ENCODE measurements at places on chromosomes 1 and 21.
A peak's percentile ranks its signal among the peaks of the same experiment; 100 is the strongest.

GRCh38 chr1:119364640-119365039, 3.9 kb upstream of the HAO2 start:
- DNase-seq: no peak

DNA sequence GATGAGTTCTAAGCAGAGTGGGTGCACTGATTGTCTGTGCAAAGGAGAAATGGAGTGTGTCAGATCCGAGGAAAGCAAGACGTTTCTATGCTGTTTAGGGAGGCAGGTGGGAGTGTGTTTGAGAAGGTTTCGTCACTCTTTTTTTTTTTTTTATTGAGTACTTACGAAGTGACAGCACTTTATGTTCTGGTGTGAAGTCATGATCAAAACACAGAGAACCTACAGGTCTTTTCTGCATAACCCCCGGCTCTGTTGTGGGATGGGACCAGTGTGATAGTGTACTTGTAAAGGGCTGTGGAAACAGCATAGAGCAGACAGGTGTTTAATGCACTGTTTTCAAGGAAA, 26.7 kb downstream of the MIA3 start:
- peak; percentile 29 for DNase-seq

DNA sequence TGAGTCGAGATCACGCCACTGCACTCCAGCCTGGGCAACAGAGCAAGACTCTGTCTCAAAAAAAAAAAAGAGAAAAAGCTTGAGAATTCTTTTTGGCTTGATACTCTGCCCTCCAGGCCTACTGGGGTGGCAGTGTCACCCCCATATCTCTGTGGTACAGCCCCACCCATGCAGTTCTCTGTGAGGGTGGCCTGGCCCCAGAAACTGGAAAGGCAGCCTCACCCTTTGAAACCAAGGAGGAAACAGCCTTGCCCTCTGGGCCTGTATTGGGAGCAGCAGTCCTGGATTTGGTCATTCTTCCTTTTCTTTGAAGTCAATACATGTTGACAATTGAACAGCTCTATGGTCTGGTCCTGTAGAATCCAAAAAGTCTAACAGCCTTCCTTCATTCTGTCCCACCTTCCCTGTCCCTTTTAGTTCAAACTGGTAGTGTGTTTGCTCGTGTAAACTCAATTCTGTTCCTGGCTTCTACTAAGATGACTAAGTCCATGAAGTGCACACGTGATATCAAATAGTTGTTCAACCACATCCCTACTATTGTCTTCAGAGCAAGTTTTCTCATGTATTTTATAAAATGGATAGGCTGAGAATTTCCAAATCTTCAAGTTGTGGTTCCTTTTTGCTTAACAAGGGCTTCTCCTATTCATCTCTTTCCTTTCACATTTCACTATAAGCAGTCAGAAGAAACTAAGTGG, 13.2 kb downstream of the ST7L start:
- no peak for DNase-seq

DNA sequence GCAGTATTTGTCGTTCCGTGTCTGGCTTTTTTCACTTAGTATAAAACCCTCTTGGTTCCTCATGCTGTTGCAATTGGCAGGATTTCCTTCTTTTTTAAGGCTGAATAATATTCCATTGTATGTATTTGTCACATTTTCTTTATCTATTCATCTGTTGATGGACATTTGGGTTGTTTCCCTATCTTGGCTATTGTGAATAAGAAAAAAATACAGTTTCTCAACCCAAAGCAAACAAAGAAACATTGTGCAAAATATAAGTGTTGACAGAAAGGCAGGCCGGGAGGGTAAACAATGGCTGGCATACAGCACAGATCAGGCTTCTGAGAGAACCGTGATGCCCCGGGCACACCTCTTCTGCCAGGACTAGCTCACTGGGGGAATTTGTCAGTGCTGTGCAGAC, 26.9 kb downstream of the NENF start:
- DNase-seq: no peak

DNA sequence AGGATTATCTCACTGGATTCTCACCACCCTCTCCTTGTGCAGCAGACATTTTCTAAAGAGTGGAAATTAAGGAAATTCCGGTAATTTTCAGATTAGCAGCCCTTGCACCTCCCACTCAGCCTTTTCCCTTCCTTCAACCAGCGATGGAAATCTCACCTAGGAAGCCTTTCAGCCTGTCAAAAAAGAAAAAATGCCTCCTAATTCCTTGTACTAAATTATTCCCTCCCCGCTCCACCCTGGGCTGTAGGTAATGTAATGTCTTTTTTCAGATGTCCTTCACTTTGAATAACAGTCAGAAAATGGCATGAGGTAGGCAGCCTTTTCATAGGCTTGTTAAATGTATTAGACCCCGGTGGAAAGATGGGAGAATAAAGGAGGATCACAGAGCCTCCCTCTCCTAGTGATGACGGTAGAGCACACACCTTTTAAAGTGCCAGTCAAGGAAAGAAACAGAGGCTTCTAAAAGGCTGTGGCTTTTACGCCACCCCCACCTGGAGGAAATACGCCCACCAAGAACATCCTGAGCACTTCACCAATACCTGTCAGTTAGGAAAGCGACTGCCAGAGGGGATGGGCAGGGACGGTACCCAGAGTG, 62.8 kb upstream of the NEK2 start:
- no peak for DNase-seq

DNA sequence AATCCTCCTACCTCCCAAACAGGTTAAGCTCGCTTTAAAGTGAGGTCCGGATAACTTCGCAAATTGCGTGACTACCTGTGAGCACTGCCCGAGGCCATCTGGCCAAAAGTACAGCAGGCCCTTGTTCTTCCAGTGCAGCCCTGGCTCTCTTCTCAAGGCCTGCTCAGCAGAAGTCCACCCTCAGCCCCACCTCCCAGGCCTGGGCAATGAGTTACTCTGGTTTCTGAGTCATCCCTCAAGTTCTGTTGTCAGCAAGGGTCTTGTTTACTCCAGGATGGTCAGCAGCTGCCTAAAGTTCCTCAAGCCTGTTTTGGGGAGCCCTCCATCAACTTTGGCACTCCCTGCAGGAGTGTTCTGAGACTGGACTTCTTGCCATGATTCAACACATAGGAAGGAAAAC, 101.7 kb downstream of the BCAR3 start:
- no peak for DNase-seq

GRCh38 chr1:26597629-26598039, 68.1 kb downstream of the RPS6KA1 start:
- no peak for DNase-seq

DNA sequence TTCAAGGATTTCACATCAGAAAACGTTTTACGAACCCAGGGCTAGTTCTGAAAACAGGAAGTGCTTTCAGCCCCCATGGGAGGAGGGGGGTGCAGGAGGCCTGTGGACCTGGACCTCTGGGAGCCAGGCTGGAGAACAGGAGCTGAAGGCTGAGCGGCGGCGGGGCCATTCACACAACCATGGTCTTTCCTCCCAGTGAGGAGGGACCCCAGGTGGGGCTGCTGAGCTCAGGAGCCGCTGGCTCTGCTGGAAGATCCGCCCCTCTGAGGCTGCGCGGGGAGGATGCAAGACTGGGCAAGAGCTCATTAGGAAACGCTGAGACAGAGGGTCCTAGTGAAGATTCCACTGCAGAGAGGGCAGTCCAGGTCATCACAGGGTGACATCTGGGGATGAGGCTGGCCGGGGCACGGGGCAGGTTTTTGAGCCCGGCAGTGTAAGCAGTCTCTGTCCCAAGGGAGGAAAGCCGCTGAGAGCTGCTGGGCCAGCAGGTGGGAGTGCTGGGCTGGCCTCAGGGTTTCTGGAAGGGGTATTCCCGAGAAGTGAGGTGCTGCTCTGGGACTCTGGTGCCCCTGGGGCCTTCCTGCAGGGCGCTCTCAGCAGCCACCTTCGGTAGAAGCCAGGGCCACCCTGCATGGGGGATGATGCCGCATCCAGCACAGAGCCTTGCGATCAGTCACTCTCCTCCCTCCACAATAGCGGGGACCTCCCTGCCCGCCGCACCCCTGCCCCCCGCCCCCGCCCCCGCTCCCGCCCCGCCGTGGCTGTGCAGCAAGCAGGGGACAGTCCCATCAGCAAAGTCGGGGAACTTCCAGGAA, 7.5 kb downstream of the MX2 start:
- peak; percentile 24 for DNase-seq

GRCh38 chr1:188669728-188670382, 1807.8 kb downstream of the BRINP3 start:
- no peak for DNase-seq

GRCh38 chr1:117679868-117680267, 74.0 kb downstream of the TENT5C start:
- DNase-seq: no peak

- no peak for DNase-seq
These were observed 1636.8 kb downstream of the AMY1C start for GRCh38 chr1:105386489-105386888.

- DNase-seq: no peak
These were observed 9.0 kb downstream of the TGFBR3 start for GRCh38 chr1:91876781-91877573.

- no peak for DNase-seq
These were observed at the start of gene GBP3 for GRCh38 chr1:89022167-89022959. Gene GBP3, minus strand, starts transcription at chr1:89022866. Its CDS starts 2,145 bp downstream, at chr1:89020721.

DNA sequence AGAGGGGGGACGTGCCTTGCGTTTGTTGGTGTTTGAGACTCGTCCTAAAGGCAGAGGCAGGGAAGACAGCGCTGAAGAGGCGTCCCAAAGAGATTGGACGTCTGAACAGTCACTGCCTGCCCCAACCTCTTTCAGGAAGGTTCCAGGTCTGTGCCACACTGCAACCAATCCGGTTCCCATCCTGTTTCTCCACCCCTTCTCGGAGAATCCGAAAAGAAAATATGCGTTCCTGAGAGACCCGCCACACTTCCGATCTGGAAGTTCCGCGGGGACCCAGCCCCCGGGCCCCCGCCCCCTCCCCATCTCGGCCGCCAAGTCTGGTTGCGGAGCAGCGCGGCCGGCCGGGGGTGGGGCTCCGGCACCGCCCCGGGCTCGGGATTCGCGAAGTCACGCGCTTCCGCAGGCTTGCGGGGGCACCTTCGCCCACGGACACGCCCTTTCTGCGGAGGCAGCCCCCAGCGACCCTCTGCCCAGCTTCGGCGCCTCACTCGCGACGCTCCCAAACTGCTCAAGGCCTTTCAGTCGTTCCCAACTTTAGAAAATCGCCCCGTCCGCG, 124.5 kb upstream of the DPYD start:
- DNase-seq: no peak

DNA sequence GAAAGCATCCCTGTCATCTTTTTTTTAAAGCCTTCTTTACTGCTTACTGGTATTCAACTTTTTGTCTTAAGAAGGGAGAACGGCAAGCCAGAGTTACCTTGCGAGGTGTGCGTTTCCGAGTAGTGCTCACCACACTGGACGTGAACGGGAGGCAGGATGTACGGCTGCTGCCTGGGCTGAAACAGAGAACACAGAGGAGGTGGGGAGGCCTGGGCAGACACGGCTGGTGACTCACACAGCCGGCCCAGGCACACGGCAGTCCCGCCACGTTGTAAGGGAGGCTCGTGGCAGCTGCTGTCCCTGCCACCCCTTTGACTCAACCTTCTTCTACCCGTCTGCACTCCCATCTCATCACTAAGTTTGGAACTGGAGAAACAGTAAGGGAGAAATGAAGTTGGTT, 105.8 kb downstream of the SMYD2 start:
- DNase-seq: no peak

GRCh38 chr1:150053926-150054325, 13.7 kb upstream of the VPS45 start:
- no peak for DNase-seq

GRCh38 chr1:164720440-164721227, 161.7 kb downstream of the PBX1 start:
- DNase-seq: no peak

- no peak for DNase-seq
These were observed 2.7 kb upstream of the RAD54L start for GRCh38 chr1:46244656-46245371.

DNA sequence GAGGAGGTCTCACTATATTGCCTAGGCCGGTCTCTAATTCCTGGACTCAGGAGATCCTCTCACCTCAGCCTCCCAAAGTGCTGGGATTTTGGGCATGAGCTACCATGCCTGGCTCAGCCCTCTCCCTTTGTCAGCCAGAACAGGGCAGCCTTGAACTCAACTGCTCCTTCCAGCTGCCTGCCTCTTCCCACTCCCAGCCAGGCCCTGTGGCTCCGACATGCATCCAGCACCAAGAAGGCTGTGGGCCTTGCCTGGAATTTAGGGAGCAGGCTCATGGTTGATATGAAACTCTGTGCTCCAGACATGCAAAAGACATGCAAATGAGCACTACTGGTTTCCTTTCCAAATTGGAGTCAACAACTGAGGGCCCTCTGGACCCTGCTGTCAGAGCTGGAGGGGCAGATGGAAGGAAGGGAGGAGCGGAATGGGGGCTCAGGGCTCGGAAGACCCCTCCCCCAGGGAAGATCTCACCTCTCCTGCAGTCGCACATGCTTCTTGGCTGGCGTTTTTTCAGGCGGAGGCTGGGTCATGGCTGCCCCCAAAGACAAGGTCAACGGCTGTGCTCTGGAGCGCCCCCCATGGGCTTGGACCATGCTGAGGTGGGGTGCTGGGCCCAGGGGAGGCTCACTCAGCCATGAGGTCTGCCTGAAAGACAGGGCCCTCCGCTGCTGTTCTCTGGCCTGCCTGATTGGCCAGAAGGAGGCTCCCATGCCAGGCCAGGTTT, 1.4 kb downstream of the PTPN7 start:
- DNase-seq: no peak

DNA sequence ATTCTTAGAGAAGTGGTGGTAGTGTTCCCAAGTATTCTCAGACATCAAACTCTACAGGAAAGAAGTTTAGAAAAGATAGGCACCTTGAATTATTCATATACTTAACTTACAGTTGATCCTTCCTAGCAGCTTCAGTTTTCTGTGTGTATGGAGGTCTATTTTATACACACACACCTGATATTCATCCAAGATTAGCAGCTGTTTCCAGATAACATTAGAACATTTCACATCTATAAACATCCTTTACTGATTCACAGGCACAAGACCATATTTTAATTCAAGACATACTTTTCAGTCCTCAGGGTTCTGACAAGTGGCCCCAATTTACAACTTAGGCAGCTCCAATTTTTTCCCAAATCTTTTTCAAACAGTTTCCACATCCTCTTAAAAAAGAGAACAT, 287.8 kb upstream of the USP25 start:
- no peak for DNase-seq

DNA sequence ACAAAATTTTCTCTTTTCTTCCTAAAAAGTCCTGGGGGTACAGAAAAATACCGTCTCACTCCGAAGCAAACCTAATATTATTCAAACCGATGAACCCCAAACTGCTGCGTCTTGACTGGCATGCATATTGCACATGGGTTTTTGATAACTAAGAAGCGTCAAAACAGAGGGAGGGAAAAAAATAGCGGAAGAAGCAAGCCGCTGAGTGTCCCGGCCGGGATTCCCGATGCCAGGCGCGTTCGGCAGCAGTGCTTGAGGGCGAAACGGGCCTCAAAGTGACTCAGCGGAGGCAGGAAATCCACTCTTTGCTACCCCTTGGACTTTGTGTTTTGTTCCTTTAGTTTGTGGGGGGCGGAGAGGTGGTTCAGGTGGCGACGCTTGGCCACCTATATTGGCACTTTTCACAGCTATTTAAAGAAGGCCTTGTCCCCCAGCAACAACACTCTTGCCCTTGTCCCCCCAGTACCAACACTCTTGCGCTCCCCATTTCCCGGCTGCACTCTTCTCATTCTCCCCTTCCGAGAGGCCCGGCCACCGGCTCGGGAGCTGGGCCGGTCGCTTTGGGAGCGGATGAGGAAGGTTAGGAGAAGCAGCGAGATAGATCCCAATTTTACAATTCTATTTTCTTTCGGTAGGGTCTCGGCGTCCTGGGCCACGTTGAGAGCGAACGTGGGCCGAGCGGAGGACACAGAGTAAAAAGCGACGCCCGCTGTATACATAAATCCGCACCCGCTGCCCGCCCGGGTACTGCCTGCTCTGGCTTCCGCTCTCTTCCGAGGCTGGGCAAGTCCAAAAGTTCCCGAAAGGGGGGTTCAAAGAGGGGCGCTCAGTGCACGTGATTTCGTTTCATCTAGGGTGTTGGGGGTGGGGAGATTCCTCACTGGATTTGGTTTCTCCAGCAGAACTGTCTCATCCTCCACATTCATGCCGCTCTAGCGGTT, 2.5 kb downstream of the LMX1A start:
- DNase-seq: no peak
